ENCODE measurements at places on chromosomes 16 and 17.

DNA sequence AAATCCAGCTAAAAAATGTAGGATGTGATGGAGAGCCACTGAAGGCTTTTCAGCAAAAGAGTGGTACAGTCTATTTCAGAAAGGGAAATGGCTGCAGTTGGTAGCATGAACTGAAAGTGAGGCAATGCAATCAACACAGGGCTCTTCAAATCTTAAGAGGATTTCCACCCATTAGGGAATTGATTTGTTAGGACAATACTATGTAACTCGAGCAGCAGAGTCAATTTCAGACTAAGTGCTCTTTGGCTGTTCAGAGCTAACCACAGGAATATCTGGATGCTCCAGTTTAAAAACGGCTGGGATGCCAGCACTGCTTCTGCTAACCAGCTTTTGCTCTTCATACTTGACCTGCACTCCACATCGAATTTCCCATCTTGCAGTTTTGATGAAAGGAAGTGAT lies 24.6 kb downstream of the CACNG1 start:
- DNase-seq: no peak

DNA sequence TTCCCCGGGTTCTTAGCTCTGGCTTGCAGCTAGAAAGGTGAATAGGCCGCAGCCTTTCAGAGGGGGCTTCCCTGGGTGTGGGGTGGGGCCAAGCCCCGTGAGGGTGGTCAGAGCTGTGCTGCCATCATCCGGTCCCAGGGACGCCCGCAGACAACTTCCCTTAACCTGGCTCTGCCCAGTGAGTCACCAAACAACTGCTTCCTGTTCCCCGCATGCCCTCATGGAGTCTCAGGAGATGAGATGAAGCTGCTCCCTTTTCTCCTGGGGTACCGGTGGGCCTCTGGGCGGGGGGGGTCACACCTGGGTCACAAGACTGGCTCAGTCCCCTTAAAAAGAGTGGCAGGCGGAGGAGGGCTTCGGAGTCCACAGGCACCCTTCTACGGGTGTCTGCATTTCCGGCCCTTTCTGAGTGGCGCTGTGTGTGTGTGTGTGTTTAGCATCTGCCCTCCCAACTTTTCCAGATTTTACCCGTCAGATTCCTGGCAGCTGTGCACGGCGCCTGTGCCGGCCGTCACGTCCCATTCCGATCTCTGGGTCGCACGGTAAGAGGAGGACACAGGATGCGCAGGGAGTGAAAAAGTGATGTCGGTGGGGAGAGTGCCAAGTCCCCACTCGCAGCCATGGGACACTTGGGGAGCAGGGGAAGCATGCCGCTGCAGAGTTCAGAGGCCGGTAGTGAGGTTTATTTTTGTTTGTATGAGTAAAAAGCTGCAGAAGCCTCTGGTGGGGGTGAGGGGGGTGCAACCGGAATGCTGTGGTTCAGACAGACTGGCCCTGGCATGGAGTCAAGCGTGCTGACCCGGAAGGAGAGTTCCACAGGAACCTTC lies 16.8 kb downstream of the HIC1 start:
- DNase-seq: no peak

GRCh38 chr16:9645911-9646310 lies 536.3 kb downstream of the GRIN2A start:
- DNase-seq: no peak

- no peak for DNase-seq
Measured at GRCh38 chr16:75351183-75351582, 82.1 kb downstream of the CFDP1 start.

DNA sequence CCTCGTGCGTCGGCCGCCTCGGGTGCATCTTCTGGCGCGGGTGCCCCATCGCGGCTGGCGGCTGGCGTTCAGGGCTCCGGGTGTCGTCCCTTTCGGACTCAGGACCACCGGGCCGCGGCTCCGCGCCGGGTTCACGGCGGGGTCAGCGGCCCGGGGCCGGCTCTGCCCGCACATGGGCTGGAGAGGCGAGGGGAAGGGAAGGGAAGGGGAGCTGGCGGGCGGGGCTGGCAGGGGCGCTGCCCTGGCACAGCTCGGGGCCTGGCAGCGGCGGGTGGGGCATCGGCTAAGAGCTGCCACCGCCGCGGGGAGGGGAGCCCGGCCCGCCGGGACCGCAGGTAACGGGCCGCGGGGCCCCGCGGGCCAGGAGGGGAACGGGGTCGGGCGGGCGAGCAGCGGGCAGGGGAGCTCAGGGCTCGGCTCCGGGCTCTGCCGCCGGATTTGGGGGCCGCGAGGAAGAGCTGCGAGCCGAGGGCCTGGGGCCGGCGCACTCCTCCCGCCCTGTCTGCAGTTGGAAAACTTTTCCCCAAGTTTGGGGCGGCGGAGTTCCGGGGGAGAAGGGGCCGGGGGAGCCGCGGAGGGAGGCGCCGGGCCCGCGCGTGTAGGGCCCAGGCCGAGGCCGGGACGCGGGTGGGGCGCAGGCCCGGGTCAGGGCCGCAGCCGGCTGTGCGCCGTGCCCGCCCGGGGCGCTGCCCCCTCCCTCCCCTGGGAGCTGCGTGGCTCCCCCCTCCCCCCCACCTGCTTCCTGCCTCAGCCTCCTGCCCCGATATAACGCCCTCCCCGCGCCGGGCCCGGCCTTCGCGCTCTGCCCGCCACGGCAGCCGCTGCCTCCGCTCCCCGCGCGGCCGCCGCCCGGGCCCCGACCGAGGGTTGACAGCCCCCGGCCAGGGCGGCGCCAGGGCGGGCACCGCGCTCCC lies 646 bp downstream of the HIC1 start:
- DNase-seq: no peak

DNA sequence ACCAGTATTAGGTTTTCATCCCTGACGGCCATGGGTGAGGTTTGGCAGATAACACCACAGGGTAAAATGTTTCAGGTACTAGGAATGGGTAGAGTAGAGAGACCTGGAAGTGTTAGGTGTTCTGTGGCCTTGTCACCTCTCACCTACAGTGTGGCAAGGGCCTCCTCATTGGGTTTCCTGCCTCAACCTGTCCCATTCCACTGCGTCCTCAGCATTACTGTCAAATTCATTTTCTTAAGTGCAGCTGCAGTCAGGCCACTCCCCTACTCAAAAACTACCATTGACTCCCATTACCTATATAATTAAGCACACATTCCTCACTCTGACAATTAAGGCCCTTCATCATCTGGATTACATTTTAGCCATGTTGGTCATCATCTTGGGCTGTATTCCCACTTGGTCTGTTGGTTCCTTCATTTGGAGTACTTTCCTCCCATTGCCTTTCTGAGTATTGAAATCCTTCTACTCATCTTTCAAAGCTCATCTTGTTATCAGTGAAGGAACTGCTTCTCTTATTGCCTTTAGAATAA lies 64.5 kb downstream of the NUP88 start:
- DNase-seq: no peak

- DNase-seq: no peak
Measured at GRCh38 chr16:89898201-89898967, 20.3 kb upstream of the MC1R start.
